ENCODE measurements at places on chromosomes 4 and X. TPM values are rescaled to one million over a fixed set of nuclear protein-coding genes. Genes with fewer than 3 reads are reported as not detected.
A peak's percentile ranks its signal among the peaks of the same experiment; 100 is the strongest.

The PNMA5 gene
- not detected for total RNA-seq

The CCDC160 gene
- not detected for total RNA-seq

The TMPRSS11F gene
- not detected for total RNA-seq

The FSTL5 gene
- not detected for total RNA-seq

DNA sequence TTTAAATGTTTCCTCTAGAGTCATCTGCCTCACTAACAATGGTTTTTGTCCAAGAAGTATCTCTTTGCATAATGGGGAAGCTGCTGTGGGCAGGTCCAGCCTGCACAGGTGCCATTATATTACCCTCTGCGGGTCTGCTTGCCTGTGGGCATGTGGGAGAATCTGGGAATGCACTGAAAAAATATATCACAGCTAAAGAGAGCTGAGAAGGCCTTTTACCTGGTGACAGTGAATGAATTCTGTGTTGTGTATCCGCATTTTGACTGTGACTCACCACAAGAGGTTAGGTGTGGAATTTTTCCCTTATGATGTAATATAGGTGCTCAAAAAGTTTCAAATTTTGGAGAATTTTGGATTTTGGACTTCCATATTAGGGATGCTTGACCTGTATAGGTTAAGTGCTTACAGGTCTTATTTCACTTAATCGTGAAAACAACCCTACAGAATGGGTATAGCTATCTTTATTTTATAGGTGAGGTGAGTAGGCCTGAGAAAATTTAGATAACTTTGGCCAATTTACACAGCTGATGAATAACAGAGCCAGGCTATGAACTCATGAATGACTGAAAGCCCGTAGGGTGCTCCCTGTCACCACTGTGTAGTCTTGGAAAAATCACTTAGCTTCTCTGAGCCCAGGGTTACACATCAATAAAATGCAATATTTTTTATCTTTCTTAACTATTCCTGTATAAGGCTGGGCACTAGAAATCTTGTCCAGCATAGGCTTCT, 198.0 kb upstream of the EPHA5 start:
- DNase-seq, result no peak

GRCh38 chr4:103204111-103204510, 6.0 kb upstream of the CENPE start:
- no peak for DNase-seq

DNA sequence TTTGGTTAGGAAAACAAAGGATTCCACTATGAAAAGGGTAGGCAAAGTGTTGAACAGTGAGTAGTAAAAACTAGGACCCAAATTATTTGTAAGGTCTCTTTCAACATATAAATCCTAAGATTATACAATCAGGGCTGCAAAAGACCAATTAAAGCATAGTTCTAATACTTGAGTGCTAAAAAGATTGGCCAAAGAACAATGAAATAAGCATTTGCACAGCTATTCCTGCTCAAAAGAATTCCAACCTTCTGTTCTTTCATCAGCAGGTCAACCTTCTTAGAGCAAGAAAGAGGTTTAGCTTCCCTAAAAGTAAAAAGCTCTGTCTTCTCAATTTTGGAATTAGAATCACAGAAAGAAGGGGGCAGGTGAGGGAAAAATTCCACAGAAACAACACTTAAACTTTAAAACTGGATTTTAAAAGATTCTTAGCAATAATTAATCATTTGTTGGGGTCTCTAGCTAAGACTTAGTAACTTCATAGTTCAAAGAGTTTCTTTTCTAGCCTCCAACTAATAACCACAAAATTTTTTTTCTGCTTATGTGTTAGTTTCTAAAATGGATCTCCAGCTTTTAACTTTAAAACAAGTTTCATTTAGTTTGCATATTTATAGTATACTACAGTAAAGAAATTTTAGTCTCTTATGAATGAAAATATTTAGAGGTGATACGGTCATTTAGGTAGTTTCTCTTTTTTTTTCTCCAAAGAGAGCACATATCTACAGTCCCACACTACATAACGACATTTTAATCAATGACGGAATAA, 16.3 kb downstream of the TSPAN5 start:
- no peak for DNase-seq

- DNase-seq, result no peak
These were observed 93.5 kb downstream of the TNIP2 start for GRCh38 chr4:2662598-2662997.

DNA sequence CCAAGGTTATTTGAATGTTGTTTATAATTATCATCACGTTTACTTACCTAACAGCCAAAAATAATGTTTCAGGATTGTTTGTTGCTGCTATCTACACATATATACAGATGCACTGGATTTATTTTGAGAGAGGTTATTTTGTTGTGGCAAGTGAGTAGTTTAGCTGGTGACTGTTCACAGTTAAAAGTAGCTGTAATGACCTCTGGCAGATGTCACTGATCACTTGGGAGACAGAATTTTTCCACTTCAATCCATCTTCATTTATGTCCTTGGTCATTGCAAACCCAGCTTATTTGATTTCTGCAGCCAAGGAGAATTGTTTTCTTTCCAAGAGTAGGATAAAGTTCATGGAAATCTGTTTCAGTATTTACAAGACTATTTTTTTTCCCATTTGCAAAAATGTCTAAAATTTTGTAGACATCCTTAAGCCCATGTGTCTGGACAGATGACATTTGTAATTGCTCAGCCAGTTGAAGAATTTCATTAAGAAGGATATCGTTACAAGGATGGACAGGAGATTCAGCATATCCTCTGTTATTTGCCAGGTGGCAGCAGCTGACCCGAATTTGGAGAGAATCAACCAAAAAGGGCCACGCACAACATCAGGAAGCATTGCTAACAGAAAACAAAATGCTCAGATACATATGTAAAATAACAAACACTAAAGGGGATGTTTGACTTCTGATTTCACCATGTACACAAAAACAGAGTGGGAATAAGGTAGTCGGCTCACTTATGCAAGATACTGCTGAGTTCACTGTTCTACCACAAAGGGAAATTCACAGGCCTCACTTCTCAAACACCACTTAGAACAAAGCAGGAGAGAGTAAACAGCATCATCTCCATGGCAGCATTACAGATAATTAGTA, 64.5 kb downstream of the GPRIN3 start:
- no peak for DNase-seq

GRCh38 chr4:6201580-6202091, 1.3 kb upstream of the JAKMIP1 start:
- DNase-seq, result peak; percentile 66

Measured in posterior vena cava (tissue), 2 donors.